Lower lobe of right lung (tissue), 2 donors: ENCODE measurements at places on chromosomes 12 and 14.

DNA sequence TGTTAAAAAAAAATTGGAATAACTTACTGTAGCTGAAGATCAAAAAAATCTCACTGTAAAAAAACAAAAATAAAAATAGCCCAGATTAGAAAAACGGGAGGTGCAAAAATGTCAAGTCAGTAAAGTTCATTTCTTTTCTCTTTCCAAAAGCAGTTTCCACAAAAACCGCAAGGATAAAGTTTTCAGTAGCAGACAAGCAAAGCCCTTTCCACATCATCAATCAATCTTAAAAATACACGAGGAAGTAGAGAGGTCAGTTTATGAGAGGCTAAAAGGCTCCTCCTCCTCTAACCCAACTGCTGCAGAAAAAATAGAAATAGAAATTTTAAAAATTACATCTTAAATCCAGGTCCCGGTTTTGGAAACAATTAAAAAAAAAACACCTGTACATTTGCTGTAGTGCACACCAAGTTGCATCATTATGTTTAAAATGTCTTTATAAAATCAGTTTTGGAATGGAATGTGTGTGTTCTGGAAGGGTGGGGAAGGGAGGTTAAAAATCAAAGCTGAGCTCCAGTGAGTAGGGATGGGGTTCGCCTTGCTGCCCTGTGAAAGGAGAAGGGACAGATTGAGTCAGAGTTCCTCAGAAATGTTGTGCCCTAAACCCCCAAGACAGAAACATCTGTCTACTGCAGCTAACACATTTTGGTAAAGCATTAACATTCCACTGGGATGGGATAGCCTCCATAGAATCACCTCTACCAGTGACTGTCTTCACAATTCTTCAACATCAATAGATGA lies 5.8 kb downstream of the HNRNPC start:
- DNase-seq, result no peak

DNA sequence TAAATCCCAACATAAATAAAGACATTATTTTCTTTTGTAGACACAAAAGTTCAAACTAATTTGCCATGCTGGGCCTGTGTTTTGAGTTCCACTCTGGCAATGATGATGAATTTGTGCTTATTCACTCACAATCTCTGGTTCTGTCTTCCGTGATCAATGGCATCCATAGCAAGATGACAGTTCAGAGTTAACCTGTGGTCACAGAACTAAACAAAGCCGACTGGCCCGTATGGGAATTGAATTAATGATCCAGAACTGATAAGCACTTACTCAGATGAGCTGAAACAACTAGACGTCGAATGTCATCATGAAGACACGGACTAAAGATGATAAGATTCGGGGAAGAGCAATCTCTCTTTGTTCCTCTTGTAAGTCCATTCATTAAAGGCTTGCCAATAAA lies 81.6 kb downstream of the CAPZA3 start:
- no peak for DNase-seq

- DNase-seq, result no peak
These were observed 18.4 kb downstream of the ASB2 start for GRCh38 chr14:93957751-93958566.

- no peak for DNase-seq
These were observed 71.2 kb downstream of the KSR2 start for GRCh38 chr12:117897372-117898161.

DNA sequence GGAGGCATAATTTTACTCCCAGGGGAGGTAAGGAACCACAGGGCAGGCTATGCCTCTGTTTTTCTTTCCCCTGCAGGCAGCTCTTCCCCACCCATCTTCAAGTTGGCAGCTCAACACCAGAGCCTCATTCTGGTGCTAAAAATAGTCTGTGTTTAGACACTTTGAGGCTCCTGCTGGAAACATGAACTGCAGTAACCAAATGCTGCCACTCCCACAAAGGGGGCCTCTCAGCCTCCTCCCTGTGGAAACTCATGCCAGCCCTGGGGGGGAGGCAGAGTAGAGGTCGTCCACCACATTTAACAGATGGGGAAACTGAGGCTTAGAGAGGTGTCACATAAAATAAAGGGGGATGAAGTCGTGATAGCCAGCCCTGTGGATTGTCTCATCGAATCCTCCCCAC lies 61.4 kb downstream of the WSCD2 start:
- no peak for DNase-seq

GRCh38 chr12:6996040-6996441 lies 22.2 kb downstream of the LPCAT3 start:
- DNase-seq, result no peak

DNA sequence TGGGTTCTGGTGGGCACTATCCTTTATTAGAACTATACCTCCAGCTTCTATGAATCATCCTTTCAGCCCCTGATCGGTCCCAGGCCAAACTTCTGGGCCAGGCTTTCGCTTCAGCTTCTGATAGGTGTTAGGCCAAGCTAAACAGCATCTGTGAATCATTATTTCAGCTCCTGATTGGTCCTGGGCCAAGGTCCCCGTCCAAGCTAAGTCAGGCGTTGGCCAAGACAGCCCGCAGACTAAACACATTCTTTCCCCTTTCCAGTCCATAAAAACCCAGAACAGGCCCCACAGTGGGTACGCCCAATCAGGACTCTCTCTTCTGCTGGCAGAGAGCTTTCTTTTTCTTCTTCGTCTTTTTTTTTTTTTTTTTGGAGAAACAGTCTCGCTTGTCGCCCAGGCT lies 1808.9 kb upstream of the SEL1L start:
- DNase-seq, result no peak

- DNase-seq, result no peak
These were observed 577.0 kb upstream of the TBX3 start for GRCh38 chr12:115260762-115261675.

DNA sequence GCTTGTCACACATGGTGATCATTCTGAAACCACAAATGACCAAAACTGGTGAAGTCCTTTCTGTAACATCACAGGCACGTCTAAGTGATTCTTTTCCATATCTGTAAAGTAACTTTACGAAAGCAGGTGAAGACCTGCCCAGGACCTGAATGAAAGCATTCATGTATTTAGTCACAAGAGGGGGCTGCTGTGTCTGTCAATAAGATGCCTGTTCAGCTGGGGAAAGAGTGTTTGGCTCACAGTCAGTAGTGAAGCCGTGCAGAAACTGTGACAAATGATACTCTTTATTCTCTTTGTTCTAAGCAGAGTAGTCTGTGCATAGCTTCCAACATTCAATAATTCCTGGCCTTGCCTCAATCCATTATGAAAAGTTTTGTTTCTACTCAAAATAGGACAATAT lies 373.5 kb upstream of the OR4E1 start:
- no peak for DNase-seq

GRCh38 chr14:60647081-60647836 lies 2.0 kb downstream of the SIX1 start:
- peak; percentile 49 for DNase-seq

- DNase-seq, result no peak
These were observed 46.2 kb upstream of the DIP2B start for GRCh38 chr12:50458606-50459005.

DNA sequence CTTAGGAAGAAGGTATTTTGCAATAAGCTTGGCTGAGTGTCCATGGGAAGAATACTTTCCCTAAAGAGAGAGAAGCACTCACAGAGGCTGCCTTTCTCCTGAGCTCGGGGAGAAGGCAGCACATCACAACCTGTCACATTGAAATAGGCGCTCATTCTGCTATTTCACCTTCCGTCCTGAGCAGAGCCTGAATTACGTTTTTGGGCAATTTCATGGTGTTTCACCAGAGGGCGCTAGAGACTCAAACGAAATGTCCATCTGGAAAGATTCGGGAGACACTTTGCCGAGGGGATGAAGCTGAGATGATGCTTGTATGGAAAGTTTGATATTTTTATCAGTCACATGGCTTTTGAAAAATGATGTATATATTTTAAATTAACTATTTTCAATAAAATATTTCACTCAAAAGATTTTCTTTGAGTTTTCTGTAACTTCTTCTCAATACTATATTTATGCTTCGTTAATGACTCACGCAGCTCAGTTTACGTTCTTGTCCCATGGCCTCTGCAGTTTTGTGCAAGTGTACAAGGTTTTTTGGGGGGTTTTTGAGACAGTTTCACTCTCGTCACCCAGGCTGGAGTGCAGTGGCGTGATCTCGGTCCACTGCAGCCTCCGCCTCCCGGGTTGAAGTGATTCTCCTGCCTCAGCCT lies 17.4 kb upstream of the B4GALNT3 start:
- no peak for DNase-seq

- no peak for DNase-seq
These were observed 19.5 kb downstream of the TTC9 start for GRCh38 chr14:70660967-70661893.

DNA sequence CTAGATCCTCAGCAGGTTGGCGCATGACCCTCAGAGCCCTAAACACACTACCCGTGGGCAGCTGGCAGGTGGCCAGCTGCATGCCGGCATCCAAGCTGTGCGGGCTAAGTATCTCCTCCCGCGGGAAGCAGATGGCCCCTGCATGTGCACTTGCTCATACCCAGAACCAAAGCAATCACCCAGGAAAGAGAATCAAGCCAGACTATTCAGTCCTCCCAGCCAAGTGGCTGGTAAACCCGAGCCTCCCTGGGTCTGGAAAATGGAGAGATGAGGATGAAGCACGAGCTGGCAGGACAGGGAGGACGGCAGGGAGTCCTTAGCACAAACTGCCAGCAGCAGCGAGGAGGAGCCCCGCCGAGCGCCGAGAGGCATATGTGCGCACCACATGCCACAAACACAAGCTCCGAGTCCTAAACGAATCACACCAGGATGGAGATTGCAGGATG lies 139.7 kb downstream of the RIMBP2 start:
- no peak for DNase-seq

GRCh38 chr12:9319044-9319841 lies 111.0 kb upstream of the PZP start:
- DNase-seq, result no peak

GRCh38 chr12:8644345-8645248 lies 18.0 kb downstream of the MFAP5 start:
- no peak for DNase-seq

DNA sequence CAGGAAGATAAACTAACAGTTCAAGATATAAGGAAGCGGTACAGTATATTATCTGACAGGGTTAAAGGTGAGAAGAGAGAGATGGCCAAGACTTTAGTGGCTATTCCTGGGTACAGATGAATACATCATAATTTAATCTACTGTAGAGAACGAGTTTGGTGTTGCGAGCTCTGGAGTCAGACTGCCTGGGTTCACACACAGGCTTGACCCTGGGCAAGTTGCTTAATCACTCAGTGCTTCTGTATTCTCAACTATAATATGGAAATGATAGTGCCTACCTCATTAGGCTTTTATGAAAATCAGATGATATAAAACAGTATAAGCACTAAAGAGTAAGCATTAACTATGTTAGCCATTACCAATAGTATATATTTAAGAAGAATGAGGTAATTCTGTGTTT lies 3.5 kb downstream of the PPM1H start:
- DNase-seq, result no peak

DNA sequence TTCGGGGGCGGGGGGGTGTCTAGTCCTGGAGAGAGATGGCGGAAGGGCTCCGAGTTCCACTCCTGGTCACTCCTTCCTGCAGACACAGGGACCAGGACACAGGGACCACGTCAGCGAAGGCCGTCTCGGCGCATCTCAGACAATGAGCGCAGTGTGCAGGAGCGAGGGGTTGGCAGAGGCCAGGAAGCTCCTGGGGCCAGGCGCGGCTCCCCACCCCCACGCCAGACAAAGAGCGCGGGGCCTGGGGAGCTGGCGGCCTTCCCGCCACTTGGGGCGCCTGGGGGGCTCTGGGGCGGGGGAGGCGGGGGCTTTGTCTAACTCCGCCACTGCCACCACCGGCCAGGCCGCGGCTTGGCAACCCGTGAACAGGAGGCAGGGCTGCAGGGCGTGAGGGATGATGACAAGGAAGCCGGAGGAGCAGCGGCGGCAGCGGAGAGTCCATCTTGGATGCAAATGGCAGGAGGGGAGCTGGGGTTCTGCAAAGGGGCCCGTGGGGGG lies 2.2 kb downstream of the CDK2AP1 start:
- peak; percentile 76 for DNase-seq

DNA sequence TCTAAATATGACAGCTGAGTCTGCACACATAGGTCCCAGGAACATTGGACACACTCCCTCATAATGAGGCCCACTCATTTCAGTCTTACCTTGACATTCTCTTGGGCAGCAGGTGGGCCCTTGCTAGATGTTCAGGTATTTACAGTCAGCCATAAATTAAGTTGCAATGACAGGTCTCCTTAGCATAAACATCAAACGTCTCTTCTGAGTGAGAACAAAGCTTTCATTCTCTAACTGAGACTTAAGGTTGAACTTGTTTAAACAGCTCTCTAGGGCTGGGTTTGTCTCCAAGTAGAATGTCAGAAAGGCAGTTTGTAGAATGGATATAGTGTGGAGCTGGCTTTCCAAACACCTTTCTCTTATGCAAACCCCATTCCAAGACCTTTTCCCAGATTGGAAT lies 10.3 kb downstream of the ACVR1B start:
- DNase-seq, result no peak

GRCh38 chr14:103257211-103257962 lies 76.7 kb upstream of the EIF5 start:
- DNase-seq, result no peak

GRCh38 chr12:16349131-16349460 lies 1.7 kb downstream of the MGST1 start:
- peak; percentile 62 for DNase-seq

GRCh38 chr14:60093080-60093479 lies 1.4 kb downstream of the PCNX4 start:
- no peak for DNase-seq

DNA sequence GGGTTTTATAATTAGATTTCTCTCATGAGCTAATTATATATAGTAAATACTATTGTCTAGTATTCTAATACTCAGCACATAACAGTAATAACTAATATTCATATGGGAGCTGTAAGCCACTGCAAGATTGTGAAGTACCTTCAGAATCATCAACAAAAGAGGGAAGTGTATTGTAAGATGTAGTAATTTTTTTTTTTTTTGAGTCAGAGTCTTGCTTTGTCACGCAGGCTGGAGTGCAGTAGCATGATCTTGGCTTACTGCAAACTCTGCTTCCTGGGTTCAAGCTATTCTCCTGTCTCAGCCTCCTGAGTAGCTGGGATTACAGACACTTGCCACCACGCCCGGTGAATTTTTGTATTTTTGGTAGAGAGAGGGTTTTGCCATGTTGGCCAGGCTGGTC lies 3.1 kb downstream of the GPR33 start:
- no peak for DNase-seq

- no peak for DNase-seq
These were observed 109.5 kb downstream of the PAX9 start for GRCh38 chr14:36771028-36771640.
